Body of pancreas (tissue), 4 donors: ENCODE measurements at places on chromosomes 13 and 19.
A peak's percentile ranks its signal among the peaks of the same experiment; 100 is the strongest.

DNA sequence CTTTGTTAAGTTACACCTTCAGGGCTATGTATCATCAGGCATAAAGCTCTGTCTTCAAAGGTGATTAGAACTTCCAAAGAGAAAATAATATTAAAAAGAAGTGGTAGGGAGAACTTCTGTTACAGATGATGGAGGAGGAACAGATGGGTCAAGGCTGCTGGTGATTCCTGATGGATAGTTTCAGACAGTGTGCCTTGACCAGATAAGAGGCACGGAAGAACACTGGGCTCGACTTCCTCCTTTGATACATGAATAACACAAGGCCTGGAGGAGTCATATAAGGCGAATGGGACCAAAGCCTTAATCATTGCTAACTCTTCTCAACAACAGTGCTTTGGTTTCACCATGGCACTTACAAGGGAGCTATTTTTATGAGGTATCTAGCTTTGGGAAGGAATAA lies 128.1 kb upstream of the RXFP2 start:
- DNase-seq, result no peak
- no peak overlapping the region for H3K4me3 ChIP-seq
- no peaks in the 10 kb centered on the region for H3K4me1 ChIP-seq
- H3K27me3 ChIP-seq, result no peaks in the 10 kb centered on the region

- no peak overlapping the region for H3K4me3 ChIP-seq
- H3K27me3 ChIP-seq, result no peaks in the 10 kb centered on the region
- H3K4me1 ChIP-seq, result peaks cover 9% of the 10 kb centered on the region
- no peak overlapping the region for H3K27ac ChIP-seq
These were observed 15.9 kb downstream of the TICAM1 start for GRCh38 chr19:4815426-4816201.

DNA sequence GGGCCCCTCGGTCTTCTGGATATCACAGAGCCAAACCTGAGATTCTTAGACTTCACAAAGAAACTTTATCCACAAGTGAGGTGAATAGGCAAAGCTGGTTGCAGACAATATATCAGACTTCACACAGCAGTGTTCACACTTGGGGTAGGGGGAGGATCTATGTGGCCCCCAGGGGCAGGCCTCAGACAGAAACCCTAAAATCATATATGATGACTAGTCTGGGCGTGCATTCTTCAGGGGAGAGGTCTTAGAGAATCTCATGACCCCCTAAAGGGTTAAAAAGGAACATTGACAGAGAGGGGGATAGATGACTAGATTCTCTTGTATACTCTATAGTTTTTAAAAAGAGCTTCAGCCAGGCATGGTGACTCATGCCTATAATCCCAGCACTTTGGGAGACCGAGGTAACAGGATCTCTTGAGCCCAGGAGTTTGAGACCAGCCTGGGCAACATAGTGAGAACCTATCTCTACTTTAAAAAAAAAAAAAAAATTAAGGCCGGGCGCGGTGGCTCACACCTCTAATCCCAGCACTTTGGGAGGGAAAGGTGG lies 2.8 kb downstream of the TYROBP start:
- no peaks in the 10 kb centered on the region for H3K27me3 ChIP-seq
- H3K36me3 ChIP-seq, result no peaks in the 10 kb centered on the region
- no peak overlapping the region for H3K4me3 ChIP-seq
- H3K4me1 ChIP-seq, result peaks cover 14% of the 10 kb centered on the region
- peak overlapping the region; percentile 92 for H3K27ac ChIP-seq

GRCh38 chr13:97142452-97142851 lies 79.7 kb upstream of the MBNL2 start:
- peaks cover 18% of the 10 kb centered on the region for H3K4me1 ChIP-seq
- H3K4me3 ChIP-seq, result no peak overlapping the region
- DNase-seq, result peak; percentile 45
- no peaks in the 10 kb centered on the region for H3K27me3 ChIP-seq
- no peaks in the 10 kb centered on the region for H3K36me3 ChIP-seq
- H3K27ac ChIP-seq, result no peak overlapping the region

DNA sequence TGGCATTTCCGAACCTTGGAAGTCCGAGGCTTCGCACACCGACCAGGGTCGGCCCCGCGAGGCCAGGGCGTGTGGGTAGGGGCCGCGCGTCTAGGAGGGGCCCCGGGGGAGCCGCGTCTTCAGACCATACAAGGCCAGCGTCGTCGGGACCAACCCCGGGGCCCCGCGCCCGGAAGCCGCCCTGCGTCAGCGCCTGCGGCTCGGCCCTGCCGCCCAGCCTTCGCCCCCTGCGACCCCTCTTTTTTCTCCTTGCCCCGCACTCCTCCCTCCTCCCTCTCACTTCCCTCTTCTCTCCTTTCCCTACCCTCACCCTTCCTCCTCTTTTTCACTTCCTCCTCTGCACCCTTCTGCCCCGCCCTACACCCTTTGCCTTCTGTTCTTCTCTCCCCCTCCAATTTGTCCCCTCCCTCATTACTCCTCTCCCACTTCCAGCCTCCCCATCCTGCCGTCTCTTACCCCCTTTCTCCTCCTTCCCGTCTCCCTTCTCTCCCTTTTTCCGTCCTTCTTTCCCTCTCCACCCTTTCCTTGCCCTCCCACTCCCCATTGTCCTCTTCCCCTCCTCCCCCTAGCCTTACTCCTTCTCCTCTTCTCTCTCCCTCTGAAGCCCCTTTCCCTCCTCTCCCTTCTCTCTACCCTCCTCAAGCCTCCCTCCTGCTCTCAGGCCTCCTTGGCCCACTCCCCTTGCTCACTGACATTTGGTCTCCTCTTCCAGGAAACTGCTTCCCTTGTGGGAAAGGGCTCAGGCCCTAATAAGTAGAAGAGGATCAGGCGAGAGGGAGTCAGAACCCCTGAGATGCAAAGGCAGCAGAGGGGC lies 2.2 kb upstream of the PLEKHG2 start:
- DNase-seq, result peak; percentile 63
- H3K4me3 ChIP-seq, result peak overlapping the region; percentile 42
- H3K36me3 ChIP-seq, result no peaks in the 10 kb centered on the region
- no peaks in the 10 kb centered on the region for H3K27me3 ChIP-seq
- peaks cover 63% of the 10 kb centered on the region for H3K4me1 ChIP-seq
- H3K27ac ChIP-seq, result peak overlapping the region; percentile 88

- H3K4me1 ChIP-seq, result peaks cover 14% of the 10 kb centered on the region
- no peak overlapping the region for H3K27ac ChIP-seq
- H3K27me3 ChIP-seq, result no peaks in the 10 kb centered on the region
- H3K36me3 ChIP-seq, result no peaks in the 10 kb centered on the region
- DNase-seq, result no peak
These were observed 12.7 kb upstream of the OR10H1 start for GRCh38 chr19:15828121-15828610.

DNA sequence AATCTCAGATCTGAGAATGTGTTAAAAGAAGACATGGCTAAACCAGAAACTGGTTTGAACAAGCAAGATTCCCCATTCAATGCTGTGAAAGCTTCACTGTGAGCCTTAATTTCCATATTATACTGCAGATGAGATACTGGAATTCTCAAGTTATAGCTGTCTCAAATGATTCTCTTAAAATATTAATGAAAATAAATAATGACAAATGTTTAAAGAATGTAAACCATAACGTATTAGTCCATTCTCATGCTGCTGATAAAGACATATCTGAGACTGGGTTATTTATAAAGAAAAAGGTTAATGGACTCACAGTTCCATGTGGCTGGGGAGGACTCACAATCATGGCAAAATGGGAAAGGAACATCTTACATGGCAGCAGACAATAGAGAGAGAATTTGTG lies 667.8 kb downstream of the SLITRK1 start:
- no peaks in the 10 kb centered on the region for H3K36me3 ChIP-seq
- H3K27ac ChIP-seq, result no peak overlapping the region
- DNase-seq, result no peak
- H3K27me3 ChIP-seq, result no peaks in the 10 kb centered on the region
- no peak overlapping the region for H3K4me3 ChIP-seq
- H3K4me1 ChIP-seq, result no peaks in the 10 kb centered on the region

DNA sequence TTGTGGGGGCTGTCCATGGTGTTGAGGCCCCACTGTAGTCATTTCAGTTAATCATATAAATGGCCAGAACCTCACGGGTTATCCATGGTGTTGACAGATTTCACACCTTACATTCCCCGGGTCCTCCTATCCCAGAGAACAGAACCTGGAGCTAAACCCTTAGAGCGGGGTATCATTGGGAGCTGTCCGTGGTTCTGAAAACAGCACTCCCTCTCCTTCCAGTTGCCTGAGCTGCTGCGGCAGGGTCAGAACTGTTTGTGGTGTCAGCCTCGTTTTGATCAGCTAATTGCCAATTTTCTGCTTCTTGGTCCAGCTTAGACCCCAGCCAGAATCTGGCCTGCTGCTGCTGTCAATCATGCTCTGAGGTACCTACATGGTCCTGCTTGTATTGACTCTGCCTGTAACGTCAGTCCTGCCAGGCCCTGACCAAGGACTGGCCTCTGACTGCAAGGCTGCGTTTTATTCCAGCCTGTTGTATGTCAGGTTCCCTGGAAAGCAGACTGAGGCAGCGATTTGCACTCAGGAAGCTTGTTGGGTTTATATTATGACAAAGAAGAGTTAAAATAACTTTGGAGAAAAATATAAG lies 55.8 kb upstream of the KCTD15 start:
- no peak overlapping the region for H3K4me3 ChIP-seq
- H3K27me3 ChIP-seq, result no peaks in the 10 kb centered on the region
- H3K4me1 ChIP-seq, result no peaks in the 10 kb centered on the region
- DNase-seq, result peak; percentile 31
- H3K27ac ChIP-seq, result no peak overlapping the region
- no peaks in the 10 kb centered on the region for H3K36me3 ChIP-seq

DNA sequence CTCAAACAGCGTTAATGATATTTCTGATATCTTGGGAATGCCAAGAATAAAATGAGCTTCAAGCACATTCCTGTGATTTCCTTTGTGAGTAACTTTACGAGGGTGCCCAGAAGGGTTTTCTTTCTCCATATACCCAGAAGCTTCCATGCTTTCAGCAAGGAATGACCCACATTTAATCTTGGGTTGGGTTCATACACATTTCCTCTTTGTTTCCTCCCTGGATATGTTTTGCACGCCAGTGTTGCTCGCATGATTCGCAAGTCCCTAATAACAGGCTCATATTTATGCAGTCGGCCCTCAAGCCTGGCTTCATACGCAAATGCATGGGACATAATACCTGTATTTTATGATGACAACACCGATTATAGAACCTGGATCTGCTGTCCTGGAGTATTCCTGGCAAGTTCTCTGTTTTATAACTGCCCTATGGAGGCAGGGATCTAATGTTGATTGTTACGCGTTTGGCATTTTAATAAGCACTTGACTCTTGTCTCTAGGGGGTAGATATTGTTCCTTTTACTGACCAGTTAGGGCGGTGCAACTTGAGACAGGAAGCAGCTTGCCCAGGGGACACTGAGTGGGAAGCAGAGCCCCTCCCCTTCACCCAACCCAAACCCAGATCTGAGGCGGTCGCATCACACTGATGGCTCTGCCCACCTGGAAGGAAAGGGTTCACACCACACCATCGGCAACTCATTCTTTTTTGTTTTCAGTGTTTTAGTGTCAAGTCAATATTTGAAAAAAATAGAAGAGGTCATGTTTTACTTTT lies 220.4 kb upstream of the SOX1 start:
- H3K27ac ChIP-seq, result no peak overlapping the region
- no peak for DNase-seq
- H3K27me3 ChIP-seq, result peaks cover 4% of the 10 kb centered on the region

DNA sequence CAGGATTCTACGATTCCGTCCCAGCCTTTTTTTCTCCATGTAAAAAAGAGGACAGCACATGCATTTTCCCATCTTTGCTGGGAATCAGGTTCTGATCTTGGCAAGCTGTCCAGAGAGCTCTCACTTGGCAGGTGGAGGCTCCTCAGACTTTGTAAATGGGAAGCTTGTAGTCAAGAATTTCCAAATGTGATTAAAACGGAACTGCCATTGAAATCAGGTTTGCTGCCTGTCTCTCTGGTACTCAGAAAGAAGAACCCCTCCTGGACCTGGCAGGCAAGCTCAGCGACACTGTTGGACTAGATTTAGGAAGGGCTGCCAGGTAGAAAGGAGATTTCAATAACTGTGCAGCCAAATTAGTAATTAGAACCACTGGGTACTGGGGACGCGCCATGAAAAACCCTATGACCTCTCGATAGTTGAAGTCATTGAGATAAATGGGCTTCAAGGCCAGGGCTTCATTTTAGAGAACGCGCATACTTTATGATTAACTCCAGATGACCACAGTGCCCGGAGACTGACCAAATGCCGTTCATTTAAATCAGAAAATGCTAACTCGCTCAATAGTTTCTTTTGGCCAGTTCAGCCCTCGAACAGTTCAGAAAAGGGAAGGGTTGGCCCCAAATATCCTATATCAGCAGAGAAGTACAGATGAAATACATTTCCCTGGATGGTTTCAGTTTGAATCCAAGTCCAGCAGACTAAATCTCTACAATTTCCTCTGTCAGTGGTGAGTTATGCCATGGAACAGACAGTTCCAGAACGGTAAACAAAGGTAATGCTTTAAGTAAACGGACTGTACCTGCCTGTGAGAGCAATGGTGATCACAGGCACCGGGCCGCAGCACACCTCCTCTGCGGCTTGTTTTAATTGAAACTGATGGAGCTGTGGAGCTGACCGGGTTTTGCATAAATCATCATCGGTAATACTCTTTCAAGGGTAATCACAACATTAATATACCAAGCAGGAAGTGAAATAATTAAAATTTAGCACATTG lies 517.4 kb downstream of the RFC3 start:
- no peaks in the 10 kb centered on the region for H3K27me3 ChIP-seq
- H3K36me3 ChIP-seq, result no peaks in the 10 kb centered on the region
- H3K27ac ChIP-seq, result no peak overlapping the region
- no peak for DNase-seq

DNA sequence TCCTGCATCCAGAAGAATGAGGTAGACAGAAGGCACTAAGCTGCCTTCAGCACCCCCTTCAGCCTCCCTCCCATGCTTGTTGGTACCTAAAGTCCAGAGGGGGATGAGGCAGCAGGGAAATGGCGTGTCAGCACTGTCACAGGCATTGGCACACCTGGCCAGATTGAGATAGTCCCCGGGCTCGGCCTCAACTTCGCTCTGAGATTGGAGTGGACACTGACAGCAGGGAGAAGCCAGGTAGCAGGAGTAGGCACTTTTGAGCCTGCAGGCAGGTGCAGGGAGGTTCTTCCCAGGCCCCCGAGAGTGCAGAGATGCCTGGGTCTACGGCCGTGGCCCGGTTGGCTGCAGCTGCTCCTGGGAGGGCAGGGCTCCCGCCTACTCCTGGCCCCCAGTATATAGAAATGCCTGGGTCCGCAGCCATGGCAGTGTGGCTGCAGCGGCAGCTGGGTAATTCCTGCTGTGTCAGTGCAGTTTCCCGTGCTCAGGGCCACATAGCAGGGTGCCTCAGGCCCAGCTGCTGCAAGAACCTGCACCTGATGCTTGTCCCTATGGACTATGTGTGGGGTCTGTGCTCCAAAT lies 160.3 kb downstream of the SLITRK6 start:
- H3K27ac ChIP-seq, result no peak overlapping the region
- no peaks in the 10 kb centered on the region for H3K36me3 ChIP-seq
- H3K27me3 ChIP-seq, result no peaks in the 10 kb centered on the region
